GM12891 (cell line): ENCODE measurements at places on chromosomes 5 and 9.

DNA sequence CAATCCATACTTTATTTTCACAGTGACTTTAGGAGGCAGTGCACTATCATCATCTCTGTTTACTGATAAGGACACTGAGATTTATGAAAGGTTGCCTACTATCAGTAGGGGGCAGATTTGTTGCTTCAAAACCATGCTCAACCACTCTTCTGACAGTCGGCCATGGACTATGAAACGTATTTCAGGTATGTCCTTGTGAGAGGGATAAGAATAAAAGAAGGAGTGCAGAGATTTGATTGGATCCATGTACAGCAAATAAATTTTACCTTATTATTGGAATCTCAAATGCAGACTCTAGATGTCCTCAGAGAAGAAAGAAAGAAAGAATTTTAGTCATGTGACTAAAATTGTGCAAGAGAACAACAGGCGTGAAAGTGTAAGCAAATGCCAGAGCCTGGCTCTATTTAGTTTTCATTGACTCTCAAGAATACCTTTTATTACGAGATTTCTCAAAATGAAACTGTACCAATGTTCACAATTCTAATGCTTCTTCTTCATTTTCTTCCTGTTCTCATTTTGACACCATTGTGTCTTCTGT lies 296.6 kb upstream of the RASA1 start:
- DNase-seq, result no peak

DNA sequence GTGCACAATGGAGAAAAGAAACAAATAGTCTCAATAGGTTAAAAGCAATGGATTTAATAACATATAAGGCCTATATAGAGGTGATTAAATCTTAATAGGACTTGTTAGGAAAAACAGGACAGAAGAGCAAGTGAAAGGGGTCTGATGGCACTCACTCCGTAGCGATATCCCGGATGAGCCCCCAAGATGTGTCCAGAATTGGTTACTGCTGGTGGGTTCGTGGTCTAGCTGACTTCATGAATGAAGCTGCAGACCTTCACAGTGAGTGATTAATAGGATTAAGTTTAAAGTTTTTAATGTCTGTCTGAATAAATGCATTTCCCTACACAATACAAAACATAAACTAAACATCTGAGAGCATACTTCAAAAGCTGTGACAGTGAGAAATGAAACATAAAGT lies 110.4 kb upstream of the FAM174A start:
- DNase-seq, result no peak

GRCh38 chr5:29114331-29114768 lies 2076.0 kb upstream of the CDH9 start:
- no peak for DNase-seq

GRCh38 chr5:172644711-172645110 lies 3.6 kb downstream of the NEURL1B start:
- DNase-seq, result no peak

GRCh38 chr9:123687246-123687751 lies 242.6 kb downstream of the DENND1A start:
- no peak for DNase-seq

DNA sequence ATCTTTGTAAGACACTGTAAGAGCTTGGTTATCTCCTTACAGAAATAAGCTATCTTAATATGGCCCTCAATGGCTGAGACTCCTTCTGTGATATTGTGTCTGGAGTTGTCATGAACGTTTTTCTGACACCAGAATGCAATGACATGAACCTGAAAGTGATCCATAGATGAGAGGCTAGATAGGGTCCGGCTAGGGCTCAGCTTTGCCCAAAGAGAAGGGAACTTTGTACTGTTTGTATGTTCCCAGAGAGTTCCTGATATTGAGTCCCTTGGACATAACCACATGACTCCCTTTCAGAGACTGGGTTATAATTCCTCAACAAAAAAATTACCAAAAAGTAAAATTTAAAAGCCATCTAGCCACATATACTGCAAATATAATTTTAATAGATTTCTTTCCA lies 575.8 kb upstream of the CLINT1 start:
- DNase-seq, result no peak

- no peak for DNase-seq
Measured at GRCh38 chr5:16857635-16858034, 78.5 kb downstream of the MYO10 start.

DNA sequence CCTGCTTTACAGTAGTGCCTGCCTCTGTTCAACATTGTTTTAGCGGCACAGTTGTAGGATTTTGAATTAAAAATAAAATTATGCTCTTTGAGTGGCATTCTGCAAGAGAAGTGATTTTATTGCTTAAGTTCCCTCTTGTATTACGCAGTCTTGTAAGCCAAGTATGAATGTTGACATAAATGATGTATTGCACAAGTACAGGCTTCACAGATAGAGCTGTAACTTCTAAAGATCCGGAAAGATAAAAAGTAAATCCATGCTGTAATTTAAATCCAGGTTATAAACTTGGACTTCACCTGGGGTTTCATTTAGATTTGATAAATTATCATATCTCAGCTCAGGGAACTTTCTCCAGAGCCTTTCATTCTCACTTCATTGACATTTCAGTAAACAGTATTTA lies 1114.7 kb downstream of the PTPRD start:
- no peak for DNase-seq

GRCh38 chr9:127976498-127976897 lies 4.3 kb downstream of the EEIG1 start:
- DNase-seq, result no peak

- DNase-seq, result no peak
Measured at GRCh38 chr5:81300921-81301270, 491 bp upstream of the ZCCHC9 start.

GRCh38 chr5:10073441-10074104 lies 176.1 kb downstream of the ATPSCKMT start:
- DNase-seq, result no peak

- no peak for DNase-seq
Measured at GRCh38 chr5:135667673-135668072, 88.9 kb upstream of the CXCL14 start.

GRCh38 chr9:7802666-7803065 lies 3.1 kb upstream of the DMAC1 start:
- no peak for DNase-seq

DNA sequence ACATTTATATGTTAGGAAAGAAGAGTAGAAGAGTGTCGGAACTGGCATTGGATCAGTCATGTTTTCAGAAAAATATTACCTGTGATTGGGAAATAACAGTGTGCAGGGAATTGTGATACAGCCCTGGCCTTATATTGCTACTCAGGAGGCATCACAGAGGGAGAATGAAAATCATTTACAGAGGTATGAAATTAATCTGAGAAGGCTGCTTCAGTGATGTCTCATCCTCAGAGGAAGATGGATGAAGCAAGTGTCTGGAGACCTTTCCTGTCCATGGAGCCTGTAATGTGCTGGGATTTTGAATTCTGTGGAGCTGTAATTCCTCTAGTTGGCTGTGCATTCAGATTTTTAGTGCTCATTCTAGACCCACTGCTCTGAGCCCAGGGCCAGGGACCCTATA lies 3.8 kb downstream of the ACTBL2 start:
- no peak for DNase-seq

GRCh38 chr5:124071039-124071438 lies 559.1 kb downstream of the CSNK1G3 start:
- no peak for DNase-seq

DNA sequence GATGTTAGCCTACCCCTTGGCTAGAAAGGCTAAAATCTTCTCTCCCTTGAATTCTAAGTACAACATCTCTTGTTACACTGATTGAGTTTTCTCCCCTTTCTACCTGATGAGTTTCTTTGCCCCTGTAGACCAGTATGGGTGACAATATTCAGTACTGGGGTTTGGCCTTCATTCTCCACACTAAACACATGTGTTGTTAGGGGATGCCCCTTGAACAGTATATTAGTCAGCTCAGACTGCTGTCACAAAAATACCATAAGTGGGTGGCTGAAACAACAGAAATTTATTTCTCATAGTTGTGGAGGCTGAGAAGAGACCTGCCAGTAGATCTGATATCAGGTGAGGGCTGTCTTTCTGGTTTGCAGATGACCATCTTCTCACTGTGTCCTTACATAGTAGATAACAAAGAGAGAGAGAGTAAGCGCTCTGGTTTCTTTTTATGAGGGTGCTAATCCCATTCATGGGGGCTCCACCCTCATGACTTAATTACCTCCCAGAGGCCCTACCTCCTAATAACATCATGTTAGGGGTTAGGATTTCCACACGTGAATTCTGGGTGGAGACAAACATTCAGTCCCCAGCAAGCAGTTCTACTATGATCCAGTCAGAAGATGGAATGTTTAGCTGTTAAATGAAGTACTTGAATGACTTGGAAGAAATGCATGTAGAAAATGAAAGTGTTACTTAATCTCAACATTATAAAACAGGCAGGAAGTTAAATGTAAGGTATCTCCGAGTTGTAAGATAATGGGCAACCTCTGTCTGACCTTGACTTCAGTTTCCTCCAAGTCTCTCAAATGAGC lies 17.5 kb downstream of the VLDLR start:
- DNase-seq, result no peak

GRCh38 chr5:72121780-72122445 lies 14.6 kb downstream of the MAP1B start:
- DNase-seq, result no peak

GRCh38 chr5:32852535-32852934 lies 141.4 kb downstream of the NPR3 start:
- no peak for DNase-seq

- DNase-seq, result no peak
Measured at GRCh38 chr9:6761306-6761705, 3.5 kb downstream of the KDM4C start.

GRCh38 chr9:128389395-128390149 lies 18.4 kb downstream of the URM1 start:
- DNase-seq, result no peak

DNA sequence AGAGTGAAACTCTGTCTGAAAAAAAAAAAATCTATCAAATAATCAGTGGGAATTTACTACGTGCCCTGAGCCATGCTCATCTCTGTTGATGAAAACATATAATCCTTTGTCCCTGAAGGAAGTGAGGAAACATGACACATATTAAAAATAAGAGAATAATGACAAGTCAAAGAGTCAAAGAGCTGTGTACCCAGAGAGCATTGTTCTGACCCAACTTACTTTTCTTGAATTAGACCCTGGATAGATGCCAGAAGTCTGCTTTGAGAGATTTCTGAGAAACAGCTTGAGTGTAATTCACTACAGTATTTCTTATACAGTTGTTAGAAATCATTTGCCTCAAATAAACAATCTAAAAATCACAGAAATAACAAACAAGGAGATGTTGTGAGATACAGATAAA lies 490.0 kb upstream of the PIK3R1 start:
- no peak for DNase-seq

DNA sequence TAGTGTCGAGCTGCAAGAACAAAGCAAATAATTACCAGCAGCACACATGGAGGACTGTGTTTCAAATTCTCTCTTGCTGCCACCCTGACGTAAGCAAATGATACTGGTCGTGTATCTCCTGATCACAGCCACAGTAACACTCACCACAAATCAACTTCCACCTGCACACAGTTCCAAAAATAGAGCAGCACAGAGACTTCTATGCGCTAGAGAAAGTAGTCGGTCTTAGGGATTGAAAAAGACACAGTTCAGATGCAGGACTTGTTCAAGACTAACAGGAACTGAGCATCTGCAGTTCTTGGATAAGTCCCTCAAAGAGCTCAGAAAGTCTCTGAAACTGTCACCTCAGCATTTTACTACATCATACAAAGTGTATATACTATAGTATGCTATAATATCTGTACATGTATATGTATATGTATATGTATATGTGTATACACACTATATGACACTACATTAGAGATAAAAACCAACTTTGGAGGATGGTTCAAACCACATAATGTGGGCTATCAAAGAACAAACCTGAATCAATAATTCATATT lies 279.0 kb downstream of the GLIS3 start:
- no peak for DNase-seq

GRCh38 chr5:103114440-103114839 lies 5.5 kb downstream of the GIN1 start:
- no peak for DNase-seq

- DNase-seq, result no peak
Measured at GRCh38 chr9:128099231-128099931, 28.1 kb downstream of the PTGES2 start.

GRCh38 chr5:173981185-173981761 lies 7.7 kb upstream of the C5orf47 start:
- no peak for DNase-seq

DNA sequence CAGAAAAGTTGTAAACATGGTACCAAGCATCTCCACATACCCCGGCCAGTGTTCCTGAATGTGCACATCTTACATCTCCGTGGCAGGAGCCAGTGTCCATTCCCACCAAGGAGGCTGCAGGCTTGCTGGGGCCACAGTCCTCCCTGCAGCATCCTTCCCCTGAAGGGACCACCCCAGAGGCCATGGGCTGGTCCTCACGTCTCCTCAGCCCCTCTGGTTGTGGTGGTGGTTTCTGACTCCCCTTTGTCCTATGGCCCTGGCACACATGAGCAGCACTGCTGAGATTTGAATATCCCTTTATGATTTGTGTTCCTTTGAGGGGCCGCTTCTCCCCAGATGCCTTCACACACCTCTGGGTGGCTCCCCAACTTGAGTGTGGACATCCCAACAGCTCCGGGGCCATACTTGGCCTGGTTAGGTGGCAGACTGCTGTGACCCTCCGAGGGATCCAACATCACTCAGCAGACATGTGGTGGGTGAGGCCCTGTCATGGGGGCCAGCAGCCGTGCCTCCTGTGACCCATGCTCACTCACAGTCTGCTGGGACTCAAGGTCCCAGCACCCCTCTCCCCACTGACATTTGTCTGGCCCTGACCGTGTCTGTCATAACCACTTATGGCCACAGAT lies 14.3 kb downstream of the PHF2 start:
- no peak for DNase-seq

- no peak for DNase-seq
Measured at GRCh38 chr5:169745441-169746146, 108.5 kb downstream of the DOCK2 start.

DNA sequence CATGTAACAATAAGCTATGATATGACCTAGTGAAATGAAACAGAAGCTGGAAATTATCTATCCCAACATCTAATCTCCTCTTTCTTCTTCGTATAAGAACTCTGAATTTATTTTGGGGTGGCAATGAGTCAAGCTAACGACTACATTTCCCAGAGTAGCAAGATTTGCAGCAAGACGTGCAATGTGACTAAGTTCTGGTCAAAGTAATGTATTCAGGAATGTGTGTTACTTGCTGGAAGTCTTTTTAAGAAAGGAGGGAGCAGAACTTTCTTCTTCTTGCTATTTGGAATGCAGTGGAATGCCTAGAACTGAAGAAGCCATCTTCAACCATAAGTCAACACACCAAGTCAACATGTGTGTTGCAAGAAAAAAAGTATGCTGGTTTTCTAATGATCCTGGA lies 406.6 kb upstream of the MEF2C start:
- DNase-seq, result no peak

GRCh38 chr5:37774912-37775483 lies 64.8 kb downstream of the GDNF start:
- no peak for DNase-seq

- DNase-seq, result no peak
Measured at GRCh38 chr5:148951612-148952011, 111.2 kb downstream of the SH3TC2 start.

GRCh38 chr9:22808876-22809275 lies 362.3 kb downstream of the DMRTA1 start:
- DNase-seq, result no peak
